ENCODE measurements at places on chromosomes 7 and 10.

- DNase-seq: no peak
These were observed 100.9 kb downstream of the JMJD1C start for GRCh38 chr10:63364918-63365317.

DNA sequence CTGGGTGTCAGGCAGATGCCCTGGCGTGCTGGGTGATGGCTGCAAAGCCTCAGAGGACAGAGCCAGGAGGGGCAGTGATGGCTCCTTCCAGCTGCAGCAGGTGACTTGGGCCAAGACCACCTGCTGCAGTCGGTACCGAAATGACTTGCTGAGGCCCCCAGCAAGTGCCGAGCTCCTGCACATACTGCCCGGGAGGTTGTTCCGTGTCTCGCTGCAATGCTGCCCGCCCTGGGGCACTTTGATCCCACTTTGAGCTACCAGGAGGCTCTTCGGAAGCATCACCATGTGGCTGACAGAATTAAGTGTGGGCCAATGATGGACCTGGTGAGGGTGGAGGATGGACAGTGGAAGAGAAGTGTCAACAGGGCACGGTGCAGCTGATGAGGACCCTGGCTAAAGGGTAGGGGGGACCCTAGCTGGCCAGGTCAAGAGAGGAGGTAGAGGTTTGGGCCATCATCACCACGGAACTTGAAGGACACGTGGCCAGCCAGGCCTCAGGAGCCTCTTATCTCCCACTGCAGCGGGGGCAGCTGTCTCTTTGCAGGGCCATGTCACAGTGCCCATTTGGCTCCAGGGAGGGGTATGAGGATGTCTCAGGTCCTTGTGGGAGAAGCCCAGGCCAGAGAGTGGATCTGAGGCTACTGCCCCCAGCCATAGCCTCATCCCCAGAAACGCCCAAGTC is 51.1 kb upstream of the NANOS1 start:
- no peak for DNase-seq

DNA sequence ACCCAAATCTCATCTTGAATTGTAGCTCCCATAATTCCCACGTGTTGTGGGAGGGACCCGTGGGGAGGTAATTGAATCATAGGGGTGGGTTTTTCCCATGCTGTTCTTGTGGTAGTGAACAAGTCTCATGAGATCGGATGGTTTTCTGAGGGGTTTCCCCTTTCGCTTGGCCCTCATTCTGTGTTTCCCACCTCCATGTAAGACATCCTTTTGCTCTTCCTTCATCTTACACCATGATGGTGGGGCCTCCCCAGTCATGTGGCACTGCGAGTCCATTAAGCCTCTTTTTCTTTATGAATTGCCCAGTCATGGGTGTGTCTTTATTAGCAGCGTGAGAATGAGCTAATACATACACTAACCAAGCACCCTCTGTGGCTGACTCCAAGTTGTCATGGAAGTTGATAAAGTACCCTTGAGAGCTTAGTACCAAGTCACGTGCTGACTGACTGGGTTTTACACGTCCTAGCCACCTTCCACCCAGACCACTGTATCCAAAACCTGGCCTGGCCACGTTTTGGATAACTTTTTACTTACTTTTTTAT is 614.4 kb downstream of the SDK1 start:
- no peak for DNase-seq

DNA sequence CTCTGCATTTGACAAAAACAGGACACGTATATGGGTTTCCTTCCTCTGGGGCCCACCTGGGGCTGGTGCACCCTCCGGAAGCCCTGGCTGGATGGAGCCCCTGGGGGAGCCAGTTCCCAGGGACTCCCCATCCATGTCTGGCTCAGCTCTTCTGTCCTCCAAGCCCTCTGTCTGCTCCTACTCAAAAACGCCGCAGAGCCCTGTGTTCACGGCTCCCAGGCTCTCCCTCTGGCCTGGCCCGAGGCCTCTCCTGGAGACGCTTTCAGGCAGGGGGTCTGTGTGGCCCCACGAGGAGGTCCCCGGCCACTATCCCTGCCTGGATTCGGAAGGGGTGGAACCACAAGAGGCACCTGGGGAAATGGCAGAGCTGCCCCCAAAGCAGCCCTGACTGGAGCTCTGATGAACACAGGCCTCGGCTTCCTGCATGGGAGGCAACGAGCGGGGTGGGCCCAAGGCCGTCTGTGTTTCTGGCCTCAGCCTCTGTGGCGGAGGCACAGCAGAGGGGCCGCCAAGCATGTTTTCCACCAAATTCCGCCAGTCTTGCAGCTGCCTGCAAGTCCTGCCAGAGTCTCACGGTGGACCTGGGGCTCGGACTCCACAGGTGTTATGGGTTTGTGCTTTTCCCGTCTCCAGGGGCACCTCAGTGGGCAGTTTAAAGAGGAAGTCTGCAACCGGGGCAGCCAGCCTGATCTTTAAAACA is 22.6 kb upstream of the INPP5A start:
- no peak for DNase-seq

DNA sequence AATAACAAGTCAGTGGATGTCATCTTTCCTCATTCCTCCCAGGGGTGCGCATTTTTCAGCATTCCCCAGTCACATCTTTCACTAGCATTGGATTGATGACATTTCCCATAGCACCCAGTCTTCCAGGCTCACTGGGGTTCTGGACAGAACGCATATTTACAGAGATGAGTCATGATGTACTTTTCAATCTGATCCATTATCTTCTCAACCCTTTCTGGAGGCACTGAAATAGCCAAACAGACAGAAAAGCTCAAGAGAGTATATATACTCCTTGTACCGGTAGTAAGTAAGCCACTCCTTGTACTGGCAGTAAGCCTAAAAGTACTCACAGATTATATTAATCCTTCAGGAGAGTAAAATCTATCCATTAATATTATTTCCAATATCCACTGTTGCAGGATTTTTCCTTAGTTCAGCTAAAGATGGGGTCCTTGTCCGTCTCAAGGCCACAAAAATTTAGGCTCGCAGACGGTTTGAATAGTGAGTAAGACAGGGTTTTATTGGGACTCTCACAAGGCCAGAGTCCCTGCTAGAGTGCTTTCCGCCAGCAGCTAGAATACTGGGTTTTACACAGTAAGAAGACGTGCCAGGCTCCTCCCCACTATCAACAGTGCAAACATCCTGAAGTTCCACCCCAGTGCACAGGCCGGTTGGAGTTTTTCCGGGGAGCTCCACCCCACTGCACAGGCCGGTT is 60.8 kb downstream of the MDH2 start:
- no peak for DNase-seq

DNA sequence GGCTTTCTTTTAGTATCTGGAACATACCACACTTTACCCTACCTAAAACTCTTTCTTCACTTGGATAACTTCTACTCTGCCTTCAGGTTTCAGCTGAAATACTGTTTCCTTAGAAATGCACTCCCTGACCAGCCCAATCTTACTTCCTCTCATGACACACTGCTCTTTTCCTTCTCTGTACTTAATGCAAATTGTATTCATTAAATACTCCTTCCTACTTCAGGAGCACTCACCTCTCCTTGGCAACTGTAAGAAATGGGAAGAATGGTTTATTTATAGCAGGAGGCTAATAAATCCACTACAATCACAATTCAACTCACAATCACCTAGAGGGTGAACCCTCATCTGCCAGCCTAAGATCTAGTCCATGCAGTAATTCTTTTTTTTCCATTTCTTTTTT is 15.2 kb downstream of the ZCWPW1 start:
- DNase-seq: no peak
